ENCODE measurements at places on chromosomes 12 and 14.

GRCh38 chr14:101109981-101110728 lies 206.6 kb upstream of the RTL1 start:
- no peak for DNase-seq

GRCh38 chr12:46136249-46136648 lies 132.6 kb downstream of the SLC38A1 start:
- DNase-seq: no peak

GRCh38 chr12:48351022-48351708 lies 446 bp upstream of the ZNF641 start:
- DNase-seq: peak; percentile 66

- peak; percentile 70 for DNase-seq
Observed at GRCh38 chr12:116916714-116917114, 6.0 kb downstream of the FBXW8 start.

DNA sequence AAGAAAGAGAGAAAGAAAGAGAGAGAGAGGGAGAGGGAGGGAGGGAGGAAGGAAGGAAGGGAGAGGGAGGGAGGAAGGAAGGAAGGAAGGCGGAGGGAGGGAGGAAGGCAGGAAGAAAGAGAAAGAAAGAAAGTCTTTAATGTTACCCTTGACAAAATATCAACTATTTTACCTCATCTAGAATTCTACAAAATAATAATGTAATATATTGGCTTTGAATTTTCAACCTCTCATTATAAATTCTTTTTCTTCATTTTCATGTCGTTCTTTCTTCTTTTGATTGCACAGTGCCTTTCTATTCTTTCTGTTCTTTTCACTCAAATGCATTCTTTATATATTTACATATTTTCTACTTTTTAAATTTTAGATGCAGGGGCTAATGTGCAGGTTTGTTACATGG lies 59.5 kb upstream of the GARIN2 start:
- DNase-seq: no peak

- DNase-seq: no peak
Observed at GRCh38 chr12:75660805-75661404, 149.5 kb upstream of the KRR1 start.

DNA sequence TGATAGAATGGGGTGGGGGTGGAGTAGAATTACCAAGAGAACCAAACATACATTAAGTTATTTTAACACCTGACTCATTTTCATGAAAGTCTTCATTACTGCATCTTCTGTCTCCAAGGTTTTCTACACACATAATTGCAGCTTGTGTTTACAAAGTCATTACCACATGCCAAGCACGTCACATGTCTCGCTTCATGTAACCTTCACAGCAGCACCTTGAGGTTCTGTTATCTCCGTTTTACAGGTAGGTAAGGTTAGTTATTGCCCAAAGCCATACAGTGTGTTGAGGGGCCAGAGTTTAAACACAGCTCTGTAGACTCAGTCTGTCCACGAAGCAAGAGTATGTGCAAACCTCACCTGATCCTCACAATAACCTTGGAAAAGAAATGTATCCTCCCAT lies 64.3 kb upstream of the RBM19 start:
- DNase-seq: no peak

GRCh38 chr12:130698106-130698505 lies 18.0 kb downstream of the RIMBP2 start:
- no peak for DNase-seq

GRCh38 chr12:79067977-79068376 lies 203.4 kb downstream of the SYT1 start:
- no peak for DNase-seq

GRCh38 chr14:103343905-103344797 lies 10.1 kb downstream of the EIF5 start:
- DNase-seq: no peak

DNA sequence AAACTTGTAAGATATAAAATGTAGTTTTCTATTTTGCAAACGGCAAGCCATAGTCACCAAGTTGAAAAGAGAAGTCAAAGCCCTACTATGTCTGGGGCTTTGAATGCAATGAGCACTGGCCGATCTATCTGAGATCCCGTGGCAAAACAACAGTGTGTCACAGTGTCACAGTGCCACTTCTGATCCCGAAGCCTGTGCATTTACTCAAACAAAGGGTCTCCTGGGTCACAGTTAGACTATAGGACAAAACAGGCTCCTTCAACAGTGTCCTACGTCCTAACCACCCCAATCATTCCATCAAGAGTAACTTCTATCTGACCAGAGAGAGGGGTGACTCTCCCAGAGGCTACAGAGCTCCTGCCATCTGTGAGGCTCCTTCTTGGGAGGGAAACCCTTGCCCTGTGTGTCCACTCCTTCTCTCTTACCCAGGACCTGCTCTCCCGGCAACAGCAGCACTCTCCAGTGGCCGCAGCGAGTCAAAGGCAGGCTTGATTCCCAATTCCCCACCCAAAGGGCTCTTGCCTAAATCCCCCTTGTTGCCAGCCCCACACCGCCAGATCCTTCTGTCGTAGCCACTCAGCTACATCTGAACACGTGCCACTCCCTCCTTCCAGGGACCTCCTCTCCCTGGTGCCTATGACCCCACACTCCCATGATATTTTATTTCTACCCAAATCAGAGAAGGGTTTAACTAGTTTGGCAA lies 14.0 kb upstream of the SELPLG start:
- no peak for DNase-seq

GRCh38 chr14:36503771-36504741 lies 16.0 kb downstream of the NKX2-1 start:
- no peak for DNase-seq
